K562 (cell line): ENCODE measurements at places on chromosomes 6 and 20.

DNA sequence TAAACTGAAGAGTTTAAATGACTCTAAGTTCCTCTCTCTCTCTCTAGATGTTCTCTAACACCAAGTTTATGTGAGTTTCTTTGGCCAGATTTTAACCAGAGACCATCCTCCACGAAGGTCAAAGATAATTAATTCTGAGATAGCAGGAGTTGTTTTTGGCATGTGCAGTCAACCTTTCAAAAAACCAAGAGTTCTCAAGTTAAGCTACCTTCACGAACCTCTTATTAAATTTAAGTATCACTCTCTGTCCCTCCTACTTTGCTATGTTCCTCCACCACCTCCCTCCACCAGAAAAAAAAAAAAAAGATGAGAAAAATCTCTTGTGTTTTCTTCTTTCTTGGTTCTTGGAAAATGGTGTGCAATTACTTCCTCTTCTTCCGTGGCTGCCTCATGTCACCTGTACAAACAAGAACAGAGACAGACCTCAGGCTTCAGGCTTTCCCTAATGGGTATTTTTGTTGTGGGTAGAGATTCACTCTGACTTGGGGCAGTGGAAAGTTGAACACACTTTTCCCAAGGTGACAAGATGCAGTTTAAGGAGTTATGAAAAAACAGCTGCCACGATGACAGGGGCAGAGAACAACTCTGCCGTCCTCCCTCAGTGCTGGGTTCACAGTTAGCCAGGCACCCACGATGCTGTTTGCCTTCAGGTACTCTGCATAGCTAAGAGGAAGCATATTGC lies 64.3 kb downstream of the ADTRP start:
- H3K27ac ChIP-seq, result no peak overlapping the region
- H3K4me1 ChIP-seq, result no peaks in the 10 kb centered on the region; the same call in 2 of the 3 replicates
- no peak for DNase-seq

- no peak overlapping the region for H3K4me3 ChIP-seq
- no peak overlapping the region for H3K27ac ChIP-seq
- no peaks in the 10 kb centered on the region for H3K36me3 ChIP-seq
- DNase-seq, result no peak
Measured at GRCh38 chr20:13125486-13125885, 95.6 kb upstream of the ISM1 start.

DNA sequence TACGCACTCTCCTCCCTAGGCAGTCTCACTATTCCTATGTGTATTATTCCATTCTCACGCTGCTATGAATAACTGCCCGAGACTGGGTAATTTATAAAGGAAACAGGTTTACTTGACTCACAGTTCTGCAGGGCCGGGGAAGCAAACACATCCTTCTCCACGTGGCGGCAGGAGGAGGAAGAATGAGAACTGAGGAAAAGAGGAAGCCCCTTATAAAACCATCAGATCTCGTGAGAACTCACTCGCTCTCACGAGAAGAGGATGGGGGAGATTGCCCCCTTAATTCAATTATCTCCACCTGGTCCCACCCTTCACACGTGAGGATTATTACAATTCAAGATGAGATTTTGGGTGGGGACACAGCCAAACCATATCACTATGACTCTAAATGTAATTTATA lies 61.9 kb downstream of the ECT2L start:
- H3K4me3 ChIP-seq, result no peak overlapping the region
- no peak for DNase-seq
- H3K4me1 ChIP-seq, result no peaks in the 10 kb centered on the region
- peaks cover 30% of the 10 kb centered on the region for H3K27me3 ChIP-seq
- no peak overlapping the region for H3K27ac ChIP-seq
- H3K36me3 ChIP-seq, result no peaks in the 10 kb centered on the region

- H3K27ac ChIP-seq, result no peak overlapping the region
- H3K27me3 ChIP-seq, result no peaks in the 10 kb centered on the region
- no peak overlapping the region for H3K4me3 ChIP-seq
- peaks cover 14% of the 10 kb centered on the region; the same call in 2 of the 3 replicates for H3K36me3 ChIP-seq
Measured at GRCh38 chr6:154766288-154766687, 33.1 kb downstream of the SCAF8 start.

DNA sequence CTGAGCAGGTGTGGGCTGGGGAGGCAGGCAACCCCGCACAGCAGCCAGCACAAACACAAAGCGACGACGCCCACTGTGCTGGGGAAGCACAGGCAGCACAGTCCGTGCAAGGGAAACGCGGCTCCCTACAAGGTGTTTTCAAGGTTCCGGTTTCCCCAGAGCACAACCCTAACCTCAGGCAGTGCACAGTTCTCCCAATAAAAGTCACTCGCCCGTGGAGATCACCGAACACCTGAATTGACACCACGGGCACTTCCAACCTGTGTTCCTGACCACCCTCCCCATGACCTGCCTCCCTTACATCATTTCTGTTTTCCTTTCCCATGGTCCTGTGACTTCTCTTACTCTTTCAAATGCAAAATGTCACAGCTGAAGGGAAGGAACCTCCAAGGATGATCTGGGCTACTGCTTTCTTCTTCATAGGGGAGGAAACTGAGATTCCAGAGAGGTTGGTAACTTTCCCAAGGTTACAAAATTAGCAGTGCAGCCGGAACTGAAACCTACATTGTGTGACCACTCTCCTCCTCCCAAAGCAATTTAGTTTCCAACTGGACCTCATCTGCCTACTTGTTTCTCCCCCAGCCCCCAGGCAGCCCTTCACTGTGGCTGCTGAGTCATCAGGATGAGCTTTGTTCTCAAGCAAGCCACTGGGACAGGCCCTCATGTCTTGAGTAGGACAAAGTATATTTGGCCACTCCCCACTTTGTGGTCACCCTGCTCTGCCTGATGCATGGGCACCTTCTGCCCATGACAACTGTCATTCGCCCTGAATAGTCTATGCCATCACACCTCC lies 125.3 kb downstream of the ATXN1 start:
- H3K36me3 ChIP-seq, result no peaks in the 10 kb centered on the region
- no peak overlapping the region for H3K4me3 ChIP-seq
- DNase-seq, result no peak
- 0 out of 3 replicates have a peak, but pooled peaks cover 2% of the 10 kb centered on the region for H3K27me3 ChIP-seq

DNA sequence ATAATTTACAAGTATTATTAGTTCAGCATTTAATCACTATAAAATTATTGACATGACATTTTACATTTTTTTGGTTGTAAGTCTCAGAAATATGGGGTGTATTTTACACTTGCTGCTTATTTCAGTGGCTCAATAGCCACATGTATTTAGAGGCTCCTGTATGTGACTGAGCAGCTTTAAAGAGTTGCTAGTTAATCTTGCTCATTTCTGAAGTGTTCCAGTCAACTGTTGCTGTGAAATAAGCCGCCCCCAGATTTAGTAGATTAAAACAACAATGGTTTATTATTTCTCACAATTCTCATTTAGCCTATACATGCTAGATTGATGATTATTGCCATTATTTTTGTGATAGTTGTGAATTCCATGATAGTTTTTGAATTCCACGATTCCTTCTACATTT lies 23.0 kb downstream of the CD109 start:
- H3K4me1 ChIP-seq, result no peaks in the 10 kb centered on the region
- no peak for DNase-seq
- H3K4me3 ChIP-seq, result no peak overlapping the region

GRCh38 chr20:35355372-35355771 lies 56.4 kb downstream of the UQCC1 start:
- peaks cover 49% of the 10 kb centered on the region for H3K36me3 ChIP-seq
- H3K4me1 ChIP-seq, result no peaks in the 10 kb centered on the region
- no peak overlapping the region for H3K4me3 ChIP-seq
- H3K27me3 ChIP-seq, result no peaks in the 10 kb centered on the region
- H3K27ac ChIP-seq, result no peak overlapping the region

DNA sequence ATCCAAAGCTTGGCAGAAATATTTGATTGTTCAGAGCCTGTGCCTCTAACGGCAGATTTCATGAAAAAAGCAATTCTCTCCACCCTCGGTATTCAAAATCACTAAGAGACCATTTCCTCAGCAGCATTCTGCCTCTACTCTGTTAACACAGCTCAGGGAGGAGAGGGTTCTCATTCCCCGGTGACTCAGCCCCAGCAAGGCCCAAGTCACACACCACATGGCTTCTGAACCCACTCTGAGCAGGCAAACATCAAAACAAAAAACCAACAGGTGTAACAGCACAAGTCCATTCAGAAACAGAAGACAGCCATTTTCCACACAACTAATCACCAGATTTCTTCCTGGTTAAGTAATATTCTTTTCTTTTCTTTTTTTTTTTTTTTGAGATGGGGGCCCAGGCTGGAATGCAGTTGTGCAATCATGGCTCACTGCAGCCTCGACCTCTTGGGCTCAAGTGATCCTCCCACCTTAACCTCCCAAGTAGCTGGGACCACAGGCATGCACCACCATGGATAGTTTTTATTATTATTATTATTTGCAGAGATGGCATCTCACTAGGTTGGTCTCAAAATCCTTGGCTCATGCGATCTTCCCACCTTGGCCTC lies 55.4 kb downstream of the GFOD1 start:
- no peak overlapping the region for H3K27ac ChIP-seq
- no peaks in the 10 kb centered on the region for H3K36me3 ChIP-seq
- peaks cover 15% of the 10 kb centered on the region for H3K4me1 ChIP-seq
- no peak overlapping the region for H3K4me3 ChIP-seq
- DNase-seq, result no peak

GRCh38 chr6:130162421-130162820 lies 60.3 kb downstream of the SAMD3 start:
- no peak overlapping the region for H3K4me3 ChIP-seq
- no peaks in the 10 kb centered on the region for H3K36me3 ChIP-seq
- H3K27ac ChIP-seq, result no peak overlapping the region
- no peak for DNase-seq
- no peaks in the 10 kb centered on the region for H3K4me1 ChIP-seq

DNA sequence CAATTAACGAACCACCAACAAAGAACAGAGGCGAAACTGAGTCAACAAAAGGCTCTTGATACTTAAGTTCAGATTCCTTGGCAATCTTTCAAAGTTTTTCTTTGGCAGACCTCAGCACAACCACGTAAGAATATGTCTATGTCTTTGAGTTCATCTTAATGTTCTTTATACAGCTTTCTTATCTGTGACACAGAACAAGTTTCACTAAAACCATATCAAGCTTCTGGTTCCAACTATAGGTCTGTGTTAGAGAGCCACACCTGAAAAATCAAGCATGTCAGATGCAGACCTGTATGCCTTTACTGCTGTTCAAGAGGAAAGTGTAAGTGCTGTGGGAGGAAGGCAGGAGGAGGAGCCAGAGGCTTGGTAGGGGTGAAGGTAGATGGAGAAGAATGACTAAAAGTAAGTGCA lies 271.3 kb downstream of the KHDC1L start:
- no peaks in the 10 kb centered on the region for H3K36me3 ChIP-seq
- H3K4me3 ChIP-seq, result no peak overlapping the region

DNA sequence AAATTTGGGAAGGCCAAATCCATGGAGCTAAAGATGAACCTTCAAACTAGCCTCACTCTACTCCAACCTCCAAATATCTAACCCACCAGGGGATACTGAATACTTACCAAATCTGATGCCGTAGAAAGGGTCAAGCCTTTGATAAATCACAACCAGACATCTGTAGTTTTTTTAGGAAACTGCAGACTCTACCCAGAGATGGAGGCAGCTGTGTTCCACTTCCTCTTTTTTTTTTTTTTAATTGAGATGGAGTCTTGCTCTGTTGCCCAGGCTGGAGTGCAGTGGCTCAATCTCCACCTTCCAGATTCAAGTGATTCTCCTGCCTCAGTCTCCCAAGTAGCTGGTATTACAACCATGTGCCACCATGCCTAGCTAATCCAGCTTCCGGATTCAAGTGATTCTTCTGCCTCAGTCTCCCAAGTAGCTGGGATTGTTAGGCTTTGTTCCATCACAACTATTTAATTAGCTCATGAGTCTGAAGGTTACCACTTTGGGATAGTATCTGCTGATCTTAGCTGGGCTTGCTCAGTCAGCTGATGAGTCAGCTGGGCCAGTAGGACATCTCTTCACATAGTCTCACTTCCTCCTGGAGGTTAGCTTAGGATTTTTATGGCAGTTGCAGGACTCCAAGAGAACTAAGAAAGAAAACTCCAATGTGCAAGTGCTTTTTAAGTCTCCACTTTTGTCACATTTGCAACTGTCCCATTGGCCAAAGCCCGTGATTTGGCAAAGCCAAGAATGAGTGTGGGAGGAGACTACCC lies 13.3 kb downstream of the FRK start:
- DNase-seq, result no peak
- no peak overlapping the region for H3K27ac ChIP-seq
- no peak overlapping the region for H3K4me3 ChIP-seq

DNA sequence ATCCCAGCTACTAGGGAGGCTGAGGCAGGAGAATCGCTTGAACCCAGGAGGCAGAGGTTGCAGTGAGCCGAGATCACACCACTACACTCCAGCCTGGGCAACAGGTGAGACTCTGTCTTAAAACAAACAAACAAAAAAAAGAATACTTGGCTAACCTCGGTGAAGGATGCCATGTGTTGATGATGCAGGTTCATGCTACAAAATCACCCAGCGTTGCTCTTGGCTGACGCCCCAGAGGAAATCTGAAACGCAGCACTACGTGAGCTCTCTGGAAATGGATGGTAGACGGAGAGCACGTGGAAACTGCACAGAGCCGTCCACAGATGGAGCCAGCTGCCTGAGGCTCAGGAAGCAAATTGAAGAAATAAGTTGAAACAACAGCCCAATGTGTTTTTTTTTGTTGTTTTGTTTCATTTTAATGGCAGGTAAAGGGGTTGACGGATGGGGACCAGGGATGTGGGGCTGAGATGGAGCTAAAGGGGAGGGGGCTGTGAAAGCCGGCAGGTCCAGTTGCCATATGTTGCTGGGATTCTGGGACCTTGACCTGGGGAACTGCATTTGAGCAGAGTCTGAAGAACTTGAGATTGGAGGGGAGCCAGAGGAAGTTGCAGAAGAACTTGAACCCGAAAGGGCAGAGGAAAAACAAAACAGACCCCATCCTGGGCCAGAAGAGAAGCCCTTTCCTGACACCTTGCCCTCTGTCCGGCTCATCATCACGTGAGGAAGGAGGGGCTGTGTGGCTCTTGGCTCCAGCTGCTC lies 12.8 kb upstream of the MANBAL start:
- no peaks in the 10 kb centered on the region; the same call in 1 of the 2 replicates for H3K4me1 ChIP-seq
- H3K36me3 ChIP-seq, result no peaks in the 10 kb centered on the region
- H3K27ac ChIP-seq, result no peak overlapping the region
- DNase-seq, result no peak

DNA sequence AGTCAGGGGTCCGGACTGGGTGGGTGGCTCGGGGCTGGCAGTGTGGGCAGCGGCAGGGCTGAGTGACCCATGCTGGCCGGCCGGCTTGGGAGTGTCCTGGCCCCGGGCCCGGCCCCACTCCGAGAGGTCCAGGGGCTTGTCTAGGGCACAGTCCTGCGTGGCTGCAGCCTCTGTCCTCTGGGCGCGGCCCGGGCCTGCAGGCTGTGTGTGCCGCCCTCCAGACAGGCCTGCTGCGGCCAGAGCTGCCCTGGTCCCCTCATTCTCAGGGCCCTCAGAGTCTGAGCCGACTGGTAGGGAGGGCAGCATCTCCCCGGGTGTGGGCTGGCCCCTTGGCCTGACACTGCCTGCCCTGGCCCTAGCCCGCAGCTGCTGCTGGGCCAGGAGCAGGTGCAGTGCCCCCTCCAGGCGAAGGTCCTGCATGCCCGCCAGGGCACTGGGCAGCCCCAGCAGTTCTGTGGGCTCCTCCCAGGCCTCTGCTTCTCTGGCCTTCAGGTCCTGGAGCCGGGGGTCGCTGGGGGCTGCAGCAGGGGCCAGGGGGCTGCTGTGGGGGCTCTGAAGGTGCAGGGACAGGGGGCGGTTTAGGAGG lies 6.9 kb upstream of the CABLES2 start:
- peaks cover 9% of the 10 kb centered on the region; the same call in 2 of the 3 replicates for H3K4me1 ChIP-seq
- no peak overlapping the region for H3K4me3 ChIP-seq
- H3K36me3 ChIP-seq, result no peaks in the 10 kb centered on the region
- H3K27me3 ChIP-seq, result peaks cover 31% of the 10 kb centered on the region
- no peak overlapping the region for H3K27ac ChIP-seq
- DNase-seq, result no peak

- H3K36me3 ChIP-seq, result no peaks in the 10 kb centered on the region; the same call in 2 of the 3 replicates
- H3K4me1 ChIP-seq, result peaks cover 4% of the 10 kb centered on the region; the same call in 1 of the 2 replicates
- DNase-seq, result no peak
- no peak overlapping the region for H3K27ac ChIP-seq
- no peaks in the 10 kb centered on the region for H3K27me3 ChIP-seq
Measured at GRCh38 chr6:125867483-125867942, 76.8 kb downstream of the NCOA7 start.
